Esophagus mucosa (tissue), 1 donor: ENCODE measurements at places on chromosomes 11 and 22.
A peak's percentile ranks its signal among the peaks of the same experiment; 100 is the strongest.

- peak; percentile 20 for ATAC-seq
Measured at GRCh38 chr22:44664149-44664548, 37.9 kb upstream of the PRR5 start.

GRCh38 chr11:131002145-131002544, 85.9 kb upstream of the SNX19 start:
- peak; percentile 87 for ATAC-seq

DNA sequence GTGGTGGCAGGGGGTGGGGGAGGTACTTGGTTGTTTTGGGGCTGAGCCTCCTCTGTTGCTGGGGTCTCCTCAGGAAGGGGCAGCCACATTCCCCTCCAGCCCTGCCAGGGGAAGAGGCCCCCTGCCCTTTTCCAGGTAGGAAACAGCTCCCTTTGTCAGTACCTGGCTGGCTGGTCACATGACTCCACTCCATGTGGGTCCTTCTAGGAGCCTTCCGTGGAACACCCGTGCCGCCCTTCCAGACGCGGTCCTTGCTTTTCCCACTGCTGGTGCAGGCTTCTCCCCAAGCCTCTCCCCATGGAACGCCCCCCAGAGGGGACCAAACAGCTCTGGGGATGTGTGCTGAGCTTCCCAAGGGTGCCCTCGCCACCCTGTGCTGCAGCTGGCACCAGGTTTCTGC, 19.9 kb downstream of the IFT27 start:
- ATAC-seq = no peak

DNA sequence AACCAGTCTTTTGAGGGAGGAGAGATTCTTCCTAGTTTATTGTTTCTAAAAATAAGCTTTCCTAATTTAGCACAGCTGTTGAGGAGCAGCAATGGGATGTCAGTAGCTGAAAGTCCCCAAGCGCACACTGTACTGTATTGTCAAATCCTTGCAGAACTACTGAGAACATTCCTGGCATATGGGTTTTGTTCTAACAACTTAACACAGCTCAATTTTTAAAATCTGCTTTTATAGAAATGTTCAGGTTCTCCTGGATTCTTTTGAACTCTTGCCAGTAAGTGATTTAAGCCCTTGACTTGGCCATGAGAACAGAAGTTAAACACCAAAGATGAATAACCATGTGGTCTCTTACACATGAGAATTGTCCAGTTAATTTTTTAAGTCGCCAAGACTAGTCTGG, 218.6 kb downstream of the FAT3 start:
- no peak for ATAC-seq
